CD4-positive, alpha-beta T cell treated with Interleukin-6 at 100 ng/mL for 8 hours (primary cell): ENCODE measurements at places on chromosomes 1 and 21.
A peak's percentile ranks its signal among the peaks of the same experiment; 100 is the strongest.

DNA sequence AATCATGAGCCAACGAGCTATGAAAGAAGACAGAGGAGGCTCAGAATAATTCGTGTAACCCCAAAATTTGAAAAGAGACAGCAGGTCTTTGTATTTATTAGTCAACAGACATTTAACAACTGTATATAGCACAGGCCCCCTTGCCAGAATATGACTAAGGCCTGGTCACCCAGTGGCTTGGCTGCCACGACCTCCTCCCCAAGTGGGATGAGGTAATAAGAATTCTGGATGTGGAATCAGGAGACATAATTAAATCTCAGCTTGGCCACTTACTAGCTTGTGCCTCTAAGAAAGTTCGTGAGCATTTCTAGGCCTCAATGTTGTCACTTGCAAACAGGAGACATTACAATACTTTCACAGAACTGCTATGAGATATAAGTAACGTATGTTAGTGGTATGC is 134.2 kb upstream of the TNFSF4 start:
- DNase-seq, result no peak

GRCh38 chr1:61142726-61143500 is 60.6 kb downstream of the NFIA start:
- DNase-seq, result no peak

- DNase-seq, result no peak
These were observed 101.7 kb downstream of the ESRRG start for GRCh38 chr1:216621536-216621935.

DNA sequence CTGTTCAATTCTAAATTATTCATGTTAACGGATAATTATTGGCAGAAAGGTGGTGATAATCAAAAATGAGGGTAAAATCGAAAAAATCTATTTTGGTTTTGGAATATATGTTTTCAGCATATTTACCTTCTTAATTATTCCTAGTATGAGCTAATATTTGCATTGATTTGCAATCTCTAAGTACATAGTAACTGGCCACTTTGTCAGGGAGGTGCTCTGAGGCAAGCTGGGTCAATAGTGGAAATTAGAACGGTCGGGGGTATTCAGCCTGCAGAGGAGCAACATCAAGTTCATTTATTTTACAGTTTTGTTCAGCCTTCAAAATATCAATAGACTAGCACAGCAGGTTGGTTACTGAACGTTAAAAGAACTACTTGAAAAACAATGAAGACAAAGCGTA is 1.8 kb downstream of the OTUD7B start:
- no peak for DNase-seq

DNA sequence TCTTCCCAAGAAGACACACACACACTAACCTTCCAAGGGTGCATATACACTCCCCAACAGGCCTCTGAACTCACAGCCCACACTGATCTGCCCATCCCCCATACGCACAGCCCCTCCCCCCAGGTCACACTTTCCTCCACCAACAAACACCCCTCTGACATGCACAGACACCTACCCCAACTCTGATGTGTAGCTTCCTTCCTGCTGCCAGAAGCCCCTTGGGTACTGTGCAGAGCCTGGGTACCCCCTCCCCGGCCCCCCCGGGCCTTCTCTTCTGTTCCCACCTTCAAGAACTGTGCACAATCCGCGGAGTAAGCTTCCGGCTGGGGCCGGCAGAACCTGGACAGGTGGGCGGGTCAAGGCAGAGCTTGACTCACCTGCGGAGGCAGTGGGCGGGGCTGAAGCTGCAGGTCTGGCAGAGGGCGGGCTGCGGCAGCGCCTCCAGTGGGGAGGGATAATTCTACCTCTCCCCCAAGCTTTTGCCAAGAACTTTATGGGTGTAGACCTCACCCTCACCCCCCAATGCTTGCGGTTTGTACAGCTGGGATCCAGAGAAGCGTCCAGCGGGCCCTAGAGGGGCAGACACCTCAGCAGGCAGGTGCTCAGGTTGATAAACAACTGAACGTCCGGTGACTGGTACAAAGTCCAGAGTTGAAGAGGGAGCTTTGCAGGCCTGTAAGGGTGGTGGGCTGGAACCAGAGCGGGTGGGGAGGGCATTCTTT is at the start of gene C1orf210:
C1orf210 (minus strand) TSS at position 313 of the 722 bp plus-strand sequence. CDS start 2,311 bp downstream, outside the sequence.
- no peak for DNase-seq

DNA sequence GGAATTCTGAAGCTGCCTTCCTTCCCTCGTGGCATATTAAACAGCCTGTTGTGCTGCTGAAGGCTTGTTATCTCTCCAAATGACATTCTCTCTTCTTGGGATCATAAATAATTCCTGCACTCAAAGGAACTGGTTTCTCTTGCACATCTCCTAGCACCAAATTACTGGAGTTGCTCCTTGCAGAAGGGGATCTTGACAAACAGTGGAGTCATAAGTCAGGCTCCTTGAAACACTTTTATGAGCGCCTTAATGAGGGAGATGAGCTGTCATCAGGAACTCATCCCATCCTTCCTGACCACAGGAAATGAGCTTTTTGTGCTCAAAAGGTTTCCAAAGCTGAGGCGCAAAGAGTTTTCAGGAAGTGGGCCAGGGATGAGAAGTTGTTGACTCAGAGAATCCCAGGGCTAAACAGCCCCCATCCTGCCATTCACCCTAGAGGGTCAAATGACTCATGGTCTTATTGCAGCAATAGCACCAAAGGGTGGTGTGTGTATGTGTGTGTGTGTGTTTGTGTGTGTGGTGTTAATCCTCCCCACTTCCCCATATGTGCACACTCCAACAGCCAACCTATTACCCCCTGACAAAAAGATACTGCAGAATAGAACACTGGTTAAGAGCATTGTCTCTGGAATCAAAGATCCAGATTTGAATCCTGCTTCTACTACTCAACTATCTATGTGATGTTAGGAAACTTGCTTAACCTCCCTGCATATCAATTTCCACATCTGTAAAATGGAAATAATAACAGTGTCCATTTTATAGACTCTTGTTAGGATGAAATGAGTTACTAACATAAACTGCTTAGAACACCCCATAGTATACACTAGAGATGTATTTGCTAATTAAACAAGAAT is 2.8 kb upstream of the PHC2 start:
- DNase-seq, result no peak

DNA sequence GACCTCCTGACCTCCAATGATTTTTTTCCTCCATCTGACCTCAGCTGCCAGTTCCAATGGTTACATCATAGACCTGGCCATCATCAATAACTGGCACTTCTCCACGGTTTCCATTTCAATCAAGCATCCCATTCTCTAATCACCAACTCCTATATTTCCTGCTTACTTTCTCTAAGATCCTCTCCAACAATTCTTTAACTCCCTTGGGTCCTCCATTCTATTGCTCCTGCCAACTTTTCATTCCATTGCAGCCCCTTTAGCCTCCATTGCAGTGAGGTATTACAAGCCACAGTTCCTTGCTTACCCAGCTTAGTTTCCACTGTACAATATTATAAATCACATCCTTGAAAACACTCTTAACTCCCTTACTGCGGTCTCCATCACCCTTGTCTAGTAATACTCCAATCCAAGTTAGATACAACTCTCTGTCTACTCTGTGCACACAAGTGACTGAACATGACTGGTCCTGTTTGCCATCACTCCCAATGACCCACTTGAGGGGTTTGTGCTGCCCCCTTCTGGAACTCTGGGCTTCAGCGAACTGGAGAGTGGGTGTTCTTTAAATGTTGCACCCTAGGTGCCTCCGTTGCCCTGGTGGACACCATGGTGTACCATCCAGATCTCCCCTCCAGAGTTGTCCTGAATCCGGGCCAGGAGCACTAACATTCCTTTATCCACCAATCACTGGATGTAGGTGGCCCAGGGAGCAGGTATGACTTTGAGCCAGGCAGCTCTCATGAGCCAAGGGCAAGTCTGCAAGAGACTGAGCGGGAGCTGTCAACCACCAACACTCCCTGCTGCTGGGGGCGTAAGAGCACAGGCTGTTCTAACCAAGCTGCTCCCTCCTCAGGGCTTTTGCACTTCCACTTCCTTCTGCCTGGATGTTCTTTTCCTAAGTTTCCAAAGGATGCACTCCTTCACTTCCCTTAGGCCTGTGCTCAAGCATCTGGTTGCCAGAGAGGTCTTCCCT is 3.7 kb upstream of the FNDC7 start:
- peak; percentile 73 for DNase-seq

- no peak for DNase-seq
These were observed 122.9 kb downstream of the LACTBL1 start for GRCh38 chr1:22849770-22850169.

DNA sequence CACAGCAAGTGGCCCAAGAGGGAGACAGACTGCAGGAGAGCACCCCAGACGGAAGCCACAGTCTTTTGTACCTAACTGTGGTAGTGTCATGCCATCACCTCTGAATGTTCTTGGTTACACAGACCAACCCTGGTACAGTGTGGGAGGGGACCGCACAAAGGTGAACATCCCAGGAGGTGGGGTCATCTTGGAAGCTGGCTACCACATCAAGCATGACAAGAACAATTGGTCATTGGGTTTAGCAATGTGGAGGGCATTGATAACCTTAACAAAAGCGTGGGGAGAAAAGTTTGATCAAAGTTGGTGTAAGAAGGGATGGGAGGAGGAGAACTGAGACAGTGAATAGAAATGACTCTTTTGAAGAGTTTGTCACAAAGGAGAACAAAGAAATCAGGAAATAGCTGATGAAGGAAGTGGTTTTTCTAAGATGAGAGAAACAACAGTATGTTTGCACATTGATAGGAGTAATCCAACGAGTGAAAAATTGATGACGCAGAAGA is 87.1 kb upstream of the CACNA1E start:
- DNase-seq, result peak; percentile 68

DNA sequence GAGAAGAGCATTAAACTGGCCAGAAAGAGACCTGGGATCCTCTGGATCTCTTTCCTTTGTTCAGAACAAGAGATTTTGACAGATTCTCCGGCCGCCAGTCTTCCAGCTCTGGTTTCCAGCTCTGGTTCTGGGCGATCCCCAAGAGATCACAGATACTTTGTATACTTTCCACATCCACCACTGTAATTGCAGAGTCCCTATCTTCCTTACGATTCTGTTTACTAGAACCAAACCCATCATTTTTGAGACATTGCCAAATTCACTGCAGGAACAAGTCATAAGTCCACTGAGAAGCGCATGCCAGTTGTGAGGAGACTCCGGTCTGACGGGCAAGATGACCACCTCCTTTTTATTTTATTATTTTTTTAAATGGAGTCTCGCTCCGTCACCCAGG is 505.2 kb downstream of the SMYD3 start:
- DNase-seq, result no peak

DNA sequence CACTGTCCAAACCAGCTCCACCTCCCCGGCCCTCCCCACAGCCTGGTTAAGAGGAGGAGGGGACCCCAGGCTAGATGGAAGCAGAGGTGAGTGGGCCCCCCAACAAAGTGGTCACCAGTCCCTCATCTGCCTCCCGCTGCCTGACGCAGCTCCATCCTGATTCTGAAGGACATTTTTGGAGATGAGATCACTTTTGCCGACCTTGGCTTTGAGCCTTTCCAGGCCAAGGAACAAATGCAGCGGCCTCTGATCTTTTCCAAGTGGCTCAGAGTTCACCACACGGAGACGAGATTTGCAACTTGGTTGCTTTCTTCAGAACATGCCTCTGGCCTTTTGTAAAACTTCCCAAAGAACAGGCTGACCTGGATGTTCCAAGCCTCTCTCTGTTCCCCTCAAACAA is 223.1 kb downstream of the NPHP4 start:
- DNase-seq, result no peak

DNA sequence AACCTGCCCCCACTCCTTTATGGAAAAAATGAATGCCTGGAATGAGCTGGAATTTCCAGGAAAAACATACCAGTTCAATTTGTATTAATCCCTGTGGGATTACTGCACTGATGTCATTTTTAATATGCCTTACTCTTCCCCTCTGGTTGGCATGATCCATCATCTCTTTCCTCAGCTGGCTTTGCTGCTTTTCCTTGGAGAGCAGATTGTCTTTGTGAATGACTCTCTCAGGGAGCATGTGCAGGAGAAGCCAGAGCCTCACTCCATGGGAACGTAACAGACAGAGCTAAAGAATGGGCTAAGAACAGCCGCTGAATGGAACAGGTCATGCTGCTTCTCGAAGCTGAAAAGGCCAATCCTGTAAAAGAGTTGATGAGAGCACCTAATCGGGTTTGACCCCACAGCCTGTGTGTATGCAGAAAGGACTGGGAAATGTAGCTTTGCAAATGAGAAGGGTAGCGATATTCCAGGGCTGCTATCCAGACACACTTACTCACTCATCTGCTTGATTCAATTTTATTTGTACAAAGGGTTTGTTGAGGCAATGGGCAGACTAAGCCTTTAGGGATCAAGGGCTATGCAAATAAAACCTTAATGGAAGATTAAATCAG is 20.7 kb downstream of the PHC2 start:
- no peak for DNase-seq

- DNase-seq, result peak; percentile 88
These were observed 334.4 kb downstream of the SRGAP2C start for GRCh38 chr1:121519042-121519755.

- peak; percentile 38 for DNase-seq
These were observed 68.3 kb upstream of the SIM2 start for GRCh38 chr21:36630485-36631206.

DNA sequence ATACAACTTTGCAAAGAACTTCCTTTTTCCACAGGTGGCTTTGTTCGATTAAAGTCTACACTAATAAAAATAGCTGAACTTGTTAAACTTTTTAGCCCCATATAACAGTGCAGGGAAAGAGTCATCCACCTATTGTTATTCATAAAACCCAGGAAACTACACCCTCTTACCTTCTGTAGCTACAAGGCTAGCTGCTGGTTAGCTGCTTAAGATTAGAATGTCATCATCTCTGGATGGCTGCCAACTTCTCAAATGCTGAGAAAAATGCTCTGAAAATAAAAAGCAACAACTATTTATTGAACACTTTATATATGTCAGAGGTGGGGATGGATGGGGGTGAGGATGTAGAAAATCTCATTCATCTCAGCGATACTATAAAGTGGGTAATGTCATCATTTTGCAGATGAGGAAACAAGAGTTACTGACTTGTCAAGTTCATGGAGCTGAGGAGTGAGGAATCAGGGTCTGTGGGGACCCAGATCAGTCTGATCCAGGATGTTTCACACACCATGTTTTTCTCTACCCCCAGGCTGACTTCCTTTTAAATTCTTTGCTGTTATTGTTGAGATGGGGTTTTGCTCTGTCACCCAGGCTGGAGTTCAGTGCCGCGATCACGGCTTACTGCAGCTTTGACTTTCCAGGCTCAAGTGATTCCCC is 17.1 kb downstream of the ATP5PF start:
- no peak for DNase-seq

DNA sequence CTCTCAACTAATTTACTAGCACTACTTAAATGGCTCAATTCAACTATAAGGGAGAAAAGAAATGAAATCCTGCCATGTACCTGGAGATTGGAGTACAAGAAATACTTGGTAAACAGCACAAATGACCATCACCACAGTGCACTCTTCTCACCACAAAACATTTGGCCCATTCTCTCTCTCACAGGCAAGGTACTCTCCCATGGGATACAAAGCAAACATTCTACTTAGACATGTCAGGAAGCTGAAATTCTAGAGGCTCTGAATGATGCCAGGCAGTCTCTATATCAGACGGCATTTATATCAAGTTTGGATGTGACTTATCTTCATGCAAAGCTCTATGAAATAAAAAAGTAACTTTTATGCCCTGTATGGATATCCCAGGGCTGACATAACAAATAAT is 72.5 kb downstream of the DPT start:
- DNase-seq, result no peak

- DNase-seq, result no peak
These were observed 8.1 kb upstream of the F5 start for GRCh38 chr1:169594391-169594790.
